Left lung (tissue), 14 donors: ENCODE measurements at places on chromosomes 3 and 15.

GRCh38 chr3:28994161-28994905 lies 286.5 kb upstream of the RBMS3 start:
- H3K4me3 ChIP-seq, result no peak overlapping the region
- no peaks in the 10 kb centered on the region for H3K4me1 ChIP-seq
- no peaks in the 10 kb centered on the region for H3K36me3 ChIP-seq
- H3K27ac ChIP-seq, result no peak overlapping the region

GRCh38 chr15:29776859-29777258 lies 45.4 kb downstream of the TJP1 start:
- H3K27ac ChIP-seq, result no peak overlapping the region
- no peaks in the 10 kb centered on the region for H3K36me3 ChIP-seq
- no peak overlapping the region for H3K4me3 ChIP-seq
- no peaks in the 10 kb centered on the region for H3K27me3 ChIP-seq
- peaks cover 7% of the 10 kb centered on the region for H3K4me1 ChIP-seq

- H3K27ac ChIP-seq, result peak overlapping the region; percentile 96
- H3K27me3 ChIP-seq, result no peaks in the 10 kb centered on the region
- peaks cover 22% of the 10 kb centered on the region for H3K4me1 ChIP-seq
- peak overlapping the region; percentile 42 for H3K4me3 ChIP-seq
- H3K36me3 ChIP-seq, result no peaks in the 10 kb centered on the region
Observed at GRCh38 chr15:38072348-38073177, 138.1 kb downstream of the TMCO5A start.

- H3K27me3 ChIP-seq, result no peaks in the 10 kb centered on the region
- no peak overlapping the region for H3K27ac ChIP-seq
- H3K36me3 ChIP-seq, result no peaks in the 10 kb centered on the region
- no peak for DNase-seq
Observed at GRCh38 chr3:55873523-55874254, 386.6 kb upstream of the WNT5A start.

- no peak overlapping the region for H3K27ac ChIP-seq
- DNase-seq, result no peak
- H3K27me3 ChIP-seq, result no peaks in the 10 kb centered on the region
- no peak overlapping the region for H3K4me3 ChIP-seq
- H3K4me1 ChIP-seq, result peaks cover 7% of the 10 kb centered on the region
- H3K36me3 ChIP-seq, result no peaks in the 10 kb centered on the region
Observed at GRCh38 chr15:64166102-64166890, 3.5 kb upstream of the PPIB start.

DNA sequence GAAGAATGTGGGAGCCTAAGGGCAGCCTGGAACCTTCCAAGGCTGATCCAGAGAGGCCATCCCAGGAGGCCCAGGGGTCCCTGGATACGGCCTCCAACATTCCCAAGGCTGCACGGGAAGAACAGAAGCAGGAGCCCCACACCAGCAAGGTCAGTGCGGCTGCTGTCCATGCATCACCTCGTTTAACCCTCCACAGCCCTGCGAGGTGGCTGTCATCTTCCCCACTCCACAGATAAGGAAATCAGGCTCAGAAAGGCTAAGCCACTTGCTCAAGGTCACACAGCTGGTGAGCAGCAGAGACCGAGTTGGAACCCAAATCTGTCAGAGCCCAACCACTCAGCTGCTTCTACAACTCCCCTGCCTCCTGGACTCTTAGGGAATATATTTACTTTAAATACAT lies 21.6 kb downstream of the SEMA7A start:
- no peak for DNase-seq
- H3K4me1 ChIP-seq, result no peaks in the 10 kb centered on the region
- H3K27me3 ChIP-seq, result no peaks in the 10 kb centered on the region
- H3K36me3 ChIP-seq, result no peaks in the 10 kb centered on the region
- H3K27ac ChIP-seq, result no peak overlapping the region

DNA sequence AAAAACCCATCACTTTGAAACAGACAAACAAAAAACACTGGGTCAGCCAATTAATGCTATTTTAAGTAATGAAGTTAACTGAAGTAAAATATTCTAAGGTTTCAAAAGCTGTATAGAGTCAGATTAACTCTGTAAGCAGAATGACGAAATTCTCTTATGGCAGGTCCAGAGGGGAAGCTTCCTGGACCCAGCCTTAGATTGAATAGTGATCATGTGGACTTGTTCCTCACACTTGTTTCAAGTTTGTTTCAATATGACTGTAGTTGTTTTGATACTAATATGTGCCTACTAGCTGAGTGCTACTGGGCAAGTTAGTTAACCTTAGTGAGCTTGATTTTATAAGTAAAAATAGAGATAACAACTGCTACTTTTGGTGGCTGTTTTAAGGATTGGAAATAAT lies 32.6 kb downstream of the PLS1 start:
- no peaks in the 10 kb centered on the region for H3K27me3 ChIP-seq
- H3K4me1 ChIP-seq, result no peaks in the 10 kb centered on the region
- DNase-seq, result no peak
- H3K4me3 ChIP-seq, result no peak overlapping the region
- H3K27ac ChIP-seq, result no peak overlapping the region

DNA sequence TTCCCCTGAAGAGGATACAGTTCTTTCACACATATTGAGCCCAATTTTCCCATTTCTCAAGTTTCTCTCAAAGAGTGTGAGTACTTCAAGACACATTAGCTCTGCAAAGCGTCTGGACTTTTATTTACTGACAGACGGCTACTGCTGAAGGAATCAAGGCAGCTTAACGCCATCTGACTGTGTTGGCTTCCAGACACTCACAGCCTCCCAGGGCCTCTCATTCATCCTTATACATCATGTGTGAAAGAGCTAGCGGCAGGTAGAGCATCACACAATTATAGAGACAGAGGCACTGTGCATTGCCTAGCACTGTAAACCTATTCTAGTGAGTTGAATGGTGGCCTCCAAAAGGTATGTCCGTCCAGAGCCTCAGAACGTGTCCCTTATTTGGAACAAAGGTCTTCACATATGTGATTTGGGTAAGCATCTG lies 284.1 kb upstream of the STT3B start:
- H3K36me3 ChIP-seq, result no peaks in the 10 kb centered on the region
- no peaks in the 10 kb centered on the region for H3K4me1 ChIP-seq
- H3K4me3 ChIP-seq, result no peak overlapping the region
- DNase-seq, result no peak
- H3K27me3 ChIP-seq, result no peaks in the 10 kb centered on the region
- H3K27ac ChIP-seq, result no peak overlapping the region

GRCh38 chr3:186081678-186082077 lies 27.2 kb downstream of the ETV5 start:
- DNase-seq, result no peak
- no peaks in the 10 kb centered on the region for H3K36me3 ChIP-seq
- no peaks in the 10 kb centered on the region for H3K4me1 ChIP-seq
- H3K27me3 ChIP-seq, result no peaks in the 10 kb centered on the region
- no peak overlapping the region for H3K27ac ChIP-seq

GRCh38 chr3:54951405-54951804 lies 23.5 kb upstream of the LRTM1 start:
- peak; percentile 64 for DNase-seq
- H3K4me1 ChIP-seq, result no peaks in the 10 kb centered on the region
- H3K4me3 ChIP-seq, result no peak overlapping the region
- no peak overlapping the region for H3K27ac ChIP-seq
- H3K27me3 ChIP-seq, result no peaks in the 10 kb centered on the region

DNA sequence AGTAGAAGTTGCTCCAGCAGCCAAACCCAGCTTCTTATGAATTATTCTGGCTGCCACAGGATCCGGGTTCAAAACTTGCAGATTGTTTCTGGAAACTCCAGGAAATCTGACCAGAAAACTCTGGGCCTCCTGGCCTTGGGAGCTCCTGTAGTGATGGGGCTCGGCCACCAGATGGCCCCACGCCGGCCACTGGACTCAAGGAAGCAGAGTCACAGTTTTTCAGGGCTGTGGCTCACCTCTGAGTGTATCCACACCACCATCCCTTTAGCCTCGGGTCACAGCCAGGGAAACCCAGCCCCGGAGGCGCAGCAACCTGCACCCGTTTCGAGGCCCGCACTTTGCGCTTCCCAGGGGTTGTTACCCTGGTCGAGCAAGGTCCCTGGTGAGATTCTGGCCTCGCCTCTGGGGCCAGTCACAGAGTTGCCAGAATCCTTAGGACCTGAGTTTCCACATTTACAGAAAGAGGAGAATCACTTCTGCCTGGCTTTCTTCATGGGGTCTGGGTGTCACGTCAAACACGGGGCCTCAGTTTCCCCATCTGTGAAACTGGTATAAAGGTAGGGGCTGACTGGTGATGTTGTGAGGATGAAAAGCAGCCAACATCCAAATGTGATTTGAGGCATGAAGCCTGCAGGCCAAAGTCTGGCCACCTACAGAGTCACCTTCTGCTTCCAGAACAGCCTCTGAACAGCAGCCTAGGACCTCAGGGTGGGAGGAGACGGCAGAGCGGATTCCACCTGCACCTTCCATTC lies 53.5 kb upstream of the LCTL start:
- peaks cover 20% of the 10 kb centered on the region for H3K4me1 ChIP-seq
- H3K4me3 ChIP-seq, result no peak overlapping the region
- H3K27me3 ChIP-seq, result peaks cover 15% of the 10 kb centered on the region
- DNase-seq, result peak; percentile 93

DNA sequence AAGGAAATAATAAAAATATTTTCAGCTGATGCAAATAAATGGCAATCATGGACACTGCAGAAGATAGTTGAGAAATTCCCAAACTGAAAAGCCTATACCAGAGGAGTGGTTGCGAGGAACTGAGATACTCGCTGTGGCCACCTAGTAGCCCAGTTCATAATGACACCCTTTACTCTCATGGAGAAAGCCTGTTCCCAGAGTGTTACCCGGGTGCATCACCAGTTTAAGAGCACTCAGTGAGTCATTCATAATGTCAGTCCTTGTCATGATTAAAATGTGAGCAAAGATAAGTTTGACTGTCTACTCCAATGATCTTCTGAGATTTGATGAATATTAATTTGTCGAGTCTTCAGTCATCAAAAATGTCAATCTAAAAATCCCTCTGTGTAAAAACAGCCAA lies 138.4 kb upstream of the LRRC3B start:
- H3K4me3 ChIP-seq, result no peak overlapping the region
- H3K27ac ChIP-seq, result no peak overlapping the region
- H3K4me1 ChIP-seq, result no peaks in the 10 kb centered on the region
- no peaks in the 10 kb centered on the region for H3K27me3 ChIP-seq
- DNase-seq, result no peak

DNA sequence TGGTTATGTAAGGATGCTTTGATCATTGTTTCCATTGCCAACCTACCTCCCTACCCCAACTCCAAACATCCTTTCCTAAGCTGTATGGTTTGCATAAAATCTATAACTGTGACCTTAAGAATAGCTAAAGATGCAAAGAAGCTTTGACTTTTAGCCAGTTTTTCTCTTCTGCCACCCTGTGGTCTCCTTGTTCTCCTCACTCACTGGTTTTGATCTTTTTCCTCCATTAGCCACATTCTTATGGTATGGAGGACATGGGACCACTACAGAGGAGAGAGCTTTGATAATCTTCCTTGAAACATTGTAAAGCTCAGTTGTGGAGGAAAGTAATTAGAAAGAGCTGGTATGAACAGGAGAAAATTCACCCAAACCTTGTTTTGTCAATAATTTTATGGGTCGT lies 115.9 kb downstream of the NEK11 start:
- no peaks in the 10 kb centered on the region for H3K27me3 ChIP-seq
- no peak for DNase-seq
- H3K36me3 ChIP-seq, result no peaks in the 10 kb centered on the region
- H3K27ac ChIP-seq, result no peak overlapping the region
- H3K4me3 ChIP-seq, result no peak overlapping the region

DNA sequence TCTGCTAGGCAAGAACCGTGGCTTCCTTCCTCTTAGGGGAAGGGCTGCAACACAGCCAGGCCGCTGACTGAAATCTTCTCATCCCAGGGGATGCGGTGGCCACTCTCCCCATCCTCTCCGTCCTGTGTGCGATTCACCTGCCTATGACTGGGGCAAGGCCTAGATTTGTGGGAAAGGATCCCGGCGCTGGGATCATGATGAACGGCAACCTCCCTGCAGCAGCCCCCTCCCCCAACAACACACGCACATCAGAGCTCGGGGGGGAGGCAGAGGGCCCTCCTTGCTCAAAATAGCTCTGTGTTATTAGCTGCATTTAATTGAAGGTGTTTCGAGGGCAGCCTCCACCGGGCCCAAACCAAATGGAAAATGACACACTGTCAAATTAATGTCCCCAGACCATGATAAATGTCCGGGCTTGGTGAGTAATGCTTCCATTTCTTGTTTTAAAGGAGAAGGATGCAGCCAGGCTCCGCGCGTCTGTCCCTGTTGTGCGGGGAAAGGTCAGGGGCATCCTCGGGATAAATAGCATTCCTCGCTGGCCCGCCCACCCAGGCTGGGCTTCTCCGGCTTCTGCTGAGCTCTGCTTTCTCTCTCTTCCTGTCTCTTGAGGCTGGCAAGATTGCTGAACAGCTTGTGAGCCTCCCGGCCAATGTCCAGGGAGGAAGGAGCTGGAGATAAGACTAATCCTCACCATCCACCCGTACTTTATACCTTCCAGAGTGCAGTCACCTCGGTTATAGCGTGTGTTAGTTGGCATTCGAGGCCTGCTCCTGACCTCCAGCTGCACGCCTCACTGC lies 56.4 kb upstream of the TLE3 start:
- no peak overlapping the region for H3K27ac ChIP-seq
- no peaks in the 10 kb centered on the region for H3K36me3 ChIP-seq
- peaks cover 4% of the 10 kb centered on the region for H3K27me3 ChIP-seq
- H3K4me1 ChIP-seq, result peaks cover 16% of the 10 kb centered on the region
- DNase-seq, result no peak

GRCh38 chr3:133535971-133536881 lies 37.3 kb upstream of the CDV3 start:
- no peak overlapping the region for H3K4me3 ChIP-seq
- H3K36me3 ChIP-seq, result no peaks in the 10 kb centered on the region
- no peak for DNase-seq
- no peaks in the 10 kb centered on the region for H3K27me3 ChIP-seq
- H3K4me1 ChIP-seq, result peaks cover 14% of the 10 kb centered on the region

GRCh38 chr3:126908752-126909275 lies 74.1 kb upstream of the PLXNA1 start:
- H3K36me3 ChIP-seq, result no peaks in the 10 kb centered on the region
- DNase-seq, result no peak
- no peak overlapping the region for H3K4me3 ChIP-seq

DNA sequence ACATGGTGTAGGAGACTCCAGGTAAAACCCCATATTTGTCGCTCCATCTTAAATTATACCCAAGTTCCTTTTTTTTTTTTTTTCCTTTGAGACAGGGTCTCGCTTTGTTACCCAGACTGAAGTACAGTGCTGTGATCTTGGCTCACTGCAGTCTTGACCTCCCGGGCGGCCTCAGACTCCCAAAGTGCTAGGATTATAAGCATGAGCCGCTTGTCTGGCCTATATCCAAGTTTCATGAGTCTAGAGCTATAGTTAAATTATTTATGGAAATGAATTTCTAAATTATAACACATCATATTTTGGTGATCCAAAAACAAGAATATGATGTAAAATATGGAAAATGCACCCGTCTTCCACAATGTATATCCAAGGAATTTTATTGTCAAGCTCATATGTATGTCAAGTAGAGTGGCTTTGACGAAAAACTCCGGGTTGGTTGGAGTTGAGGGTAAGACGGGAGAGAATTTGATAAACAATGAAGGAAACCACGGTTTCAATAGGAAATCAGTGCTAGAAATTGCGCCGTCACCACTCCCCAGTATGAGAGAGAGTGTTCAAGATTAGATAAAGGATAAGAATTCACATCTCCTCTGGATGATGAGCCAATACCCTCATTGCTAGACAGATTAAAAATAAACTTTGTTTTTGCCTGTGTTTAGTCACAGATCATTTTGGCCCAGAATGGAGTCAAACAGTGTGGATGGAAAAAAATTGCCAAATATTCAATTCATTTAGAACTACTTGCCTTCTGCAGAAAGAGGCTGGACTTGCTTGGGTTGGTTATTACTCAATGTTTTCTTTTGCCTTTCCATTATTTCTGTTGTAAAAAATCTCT lies 209.2 kb upstream of the NR2F2 start:
- no peaks in the 10 kb centered on the region for H3K36me3 ChIP-seq
- no peak overlapping the region for H3K27ac ChIP-seq
- H3K27me3 ChIP-seq, result no peaks in the 10 kb centered on the region
